ENCODE measurements at places on chromosomes 2 and 18.

DNA sequence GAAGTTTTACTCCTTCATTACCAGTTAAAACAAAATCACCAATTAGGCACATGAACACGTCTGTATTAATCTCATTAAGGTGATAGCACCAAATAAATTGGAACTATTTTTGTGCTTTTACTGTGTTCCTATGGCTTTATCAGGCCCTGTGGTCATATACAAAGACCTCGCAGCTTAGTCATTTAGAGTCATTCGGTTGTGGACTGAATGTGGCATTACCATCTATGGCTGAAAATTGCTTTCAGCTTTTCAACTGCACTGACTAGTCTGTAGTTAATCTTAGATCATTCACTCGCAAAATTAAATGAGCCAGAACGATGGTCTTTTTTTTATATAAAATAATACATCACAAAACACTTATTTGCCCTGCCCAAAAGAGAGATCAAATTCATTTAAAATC is 601.7 kb downstream of the NR4A2 start:
- no peak for DNase-seq

- no peak for DNase-seq
Measured at GRCh38 chr2:239390546-239391285, 10.1 kb downstream of the HDAC4 start.

DNA sequence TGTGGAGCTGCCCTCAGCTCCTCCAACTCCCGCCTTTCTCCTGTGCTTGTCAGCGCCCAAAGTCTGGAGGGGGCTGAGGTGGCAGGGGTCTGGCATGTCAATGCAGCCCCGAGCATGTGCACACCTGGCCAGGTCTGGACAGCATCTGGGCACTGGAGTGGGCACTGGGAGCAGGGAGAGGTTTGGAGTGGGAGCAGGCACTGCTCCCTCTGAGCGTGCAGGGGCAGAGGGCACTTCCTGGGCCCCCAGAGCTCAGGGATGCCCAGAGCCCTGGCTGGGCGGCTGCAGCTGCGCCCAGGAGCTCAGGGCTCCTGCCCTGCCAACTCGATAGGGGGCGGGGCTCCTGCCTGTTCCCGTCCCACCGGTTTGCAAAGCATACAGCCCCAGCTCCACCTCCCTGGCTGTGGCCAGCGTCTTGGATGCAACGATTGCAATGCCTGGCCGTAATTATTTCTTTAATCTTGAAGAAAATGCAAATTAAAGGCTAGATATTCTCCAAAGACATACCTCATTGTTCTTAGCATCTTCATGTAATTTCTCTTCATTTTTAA is 57.4 kb upstream of the LDAH start:
- no peak for DNase-seq

GRCh38 chr18:69885841-69886531 is 61.7 kb downstream of the CD226 start:
- DNase-seq: no peak

- no peak for DNase-seq
Measured at GRCh38 chr2:46843316-46843715, 72.3 kb downstream of the MCFD2 start.

GRCh38 chr2:233094614-233095013 is 34.5 kb downstream of the INPP5D start:
- no peak for DNase-seq

GRCh38 chr18:41150316-41150715 is 804.7 kb upstream of the PIK3C3 start:
- no peak for DNase-seq

GRCh38 chr18:59140302-59140885 is 710 bp downstream of the SEC11C start:
- DNase-seq: no peak

DNA sequence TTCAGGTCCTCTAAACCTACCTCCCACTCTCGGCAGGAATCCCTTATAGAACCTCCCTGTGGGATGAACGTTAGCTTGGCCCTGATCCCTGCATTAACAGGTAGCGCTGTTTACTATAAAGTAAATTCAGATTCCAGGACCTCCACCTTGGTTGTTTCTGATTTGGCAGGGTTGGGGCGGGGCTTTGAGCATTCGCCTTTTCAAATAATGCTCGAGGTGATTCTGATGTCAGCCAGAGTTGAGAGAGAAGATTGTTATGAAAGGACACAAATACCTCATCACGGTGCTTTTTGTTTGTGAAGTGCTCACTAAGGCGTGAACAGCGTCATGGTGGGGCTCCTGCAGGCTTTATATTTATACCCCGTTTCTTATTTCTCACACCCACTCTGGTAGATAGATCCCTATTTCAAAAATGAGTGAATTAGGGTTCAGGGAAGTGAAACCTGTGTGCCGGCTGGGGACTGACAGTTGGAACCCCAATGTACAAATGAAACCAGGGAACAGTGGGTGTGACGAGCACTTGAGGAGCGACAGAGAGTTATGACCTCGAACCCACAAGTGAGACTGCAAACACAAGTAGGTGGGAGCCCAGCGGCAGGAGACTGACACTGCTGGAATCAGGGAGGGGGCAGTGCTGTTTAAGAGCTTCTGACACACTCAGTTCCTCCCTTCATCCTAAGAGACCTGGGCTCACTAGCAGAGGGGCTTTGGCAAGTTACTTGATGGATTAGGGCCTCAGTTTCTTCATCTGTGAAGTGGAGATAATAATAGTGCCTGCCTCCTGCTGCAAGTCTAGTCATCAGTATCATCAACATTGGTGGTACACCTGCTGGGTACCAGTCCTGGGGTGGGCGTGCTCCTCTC is 14.2 kb upstream of the CXCR4 start:
- no peak for DNase-seq
